ENCODE measurements at places on chromosomes 6 and 20. TPM values are rescaled to one million over a fixed set of nuclear protein-coding genes. Genes with fewer than 3 reads are reported as not detected.

C20orf141 gene
- not detected for polyA plus RNA-seq

CEP250 gene
- 4.8 TPM for polyA plus RNA-seq

LY6G6F gene
- not detected for polyA plus RNA-seq

BTBD3 gene
- polyA plus RNA-seq, result 10.2 TPM

SLC17A3 gene
- not detected for polyA plus RNA-seq

DNA sequence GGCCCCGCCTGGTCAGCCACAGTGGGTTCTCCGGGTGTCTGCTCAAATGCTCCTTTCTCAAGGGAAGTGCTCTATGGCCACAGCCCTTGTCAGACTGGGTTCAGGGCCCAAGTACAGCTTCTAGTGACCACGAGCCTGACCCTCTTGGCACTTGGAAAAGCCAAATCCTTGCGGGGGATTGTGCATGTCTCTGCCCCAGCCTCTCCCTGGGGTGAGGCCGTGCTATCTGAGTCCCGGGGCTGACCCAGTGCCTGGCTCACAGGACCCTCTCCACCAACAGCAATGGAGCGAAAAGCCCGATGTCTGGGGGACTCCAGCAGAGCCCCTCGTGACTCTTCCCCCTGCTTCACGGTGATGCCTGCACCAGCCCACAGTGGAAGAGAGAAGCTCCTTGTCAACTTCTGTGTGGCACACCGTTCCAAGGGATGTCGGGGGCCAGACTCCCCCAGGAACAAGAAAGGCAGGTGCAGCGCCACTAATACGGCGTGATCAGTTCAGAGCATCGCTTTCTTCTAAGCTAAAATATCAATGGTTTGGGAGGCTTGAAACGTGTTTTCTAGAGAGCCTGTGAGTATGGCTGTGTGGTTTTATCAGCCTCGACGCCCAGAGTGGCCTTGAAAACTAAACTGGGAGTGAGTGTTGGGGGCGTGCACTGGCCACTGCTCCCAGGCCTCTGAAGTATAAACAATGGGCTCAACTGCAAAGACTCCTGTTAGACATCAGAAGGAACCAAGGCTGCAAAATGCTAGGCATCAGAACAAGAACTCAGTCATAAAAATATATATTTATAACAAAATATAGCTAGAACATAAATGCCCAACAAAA is 51.9 kb downstream of the DLL1 start:
- no peak for DNase-seq

DNA sequence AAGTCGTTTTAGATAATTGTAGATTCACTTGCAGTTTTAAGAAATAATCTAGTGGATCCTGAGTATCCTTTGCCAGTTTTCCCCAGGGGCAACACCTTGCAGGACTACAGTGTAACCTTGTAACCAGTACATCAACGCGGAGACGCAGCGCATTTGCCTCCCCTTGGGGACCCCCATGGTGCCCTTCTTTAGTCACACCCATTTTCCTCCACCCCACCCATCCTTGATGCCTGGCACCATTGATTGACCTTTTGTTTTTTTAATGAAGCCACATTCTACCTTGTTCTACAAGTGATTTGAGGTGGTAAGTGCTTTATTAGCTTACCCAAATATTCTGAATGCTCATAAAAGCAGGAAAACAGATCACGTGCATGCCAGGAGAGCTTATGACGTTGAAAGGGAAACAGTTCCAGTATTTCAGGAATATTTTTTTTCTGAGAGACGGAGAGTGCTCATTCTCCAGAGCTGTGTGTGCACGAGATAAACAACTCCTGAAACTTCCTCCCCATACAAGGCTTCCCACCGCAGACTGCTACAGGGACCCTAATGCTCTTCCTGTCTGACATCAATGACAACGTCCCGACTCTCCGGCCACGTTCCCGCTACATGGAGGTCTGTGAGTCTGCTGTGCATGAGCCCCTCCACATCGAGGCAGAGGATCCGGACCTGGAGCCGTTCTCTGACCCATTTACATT is 35.7 kb downstream of the CDH26 start:
- no peak for DNase-seq

DNA sequence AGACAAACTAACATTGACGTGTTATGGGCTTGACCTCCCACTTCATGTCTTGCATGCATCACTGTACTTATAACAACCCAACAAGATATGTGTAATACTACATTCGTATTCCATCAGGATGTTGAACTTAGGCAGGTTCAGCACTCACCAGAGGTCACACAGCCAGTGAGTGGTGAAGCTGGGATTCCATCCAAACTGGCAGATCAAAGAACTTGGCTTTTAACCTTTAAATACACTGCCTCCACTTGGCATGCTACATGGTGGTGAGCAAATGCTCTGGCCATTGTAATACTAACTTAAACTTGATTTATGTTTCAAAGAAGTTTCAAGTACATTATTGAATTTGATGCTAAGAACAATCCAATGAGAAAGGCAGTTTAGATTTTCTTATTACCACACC is 10.7 kb upstream of the HDDC2 start:
- DNase-seq, result no peak

- no peak for DNase-seq
Observed at GRCh38 chr6:159463119-159463829, 229.8 kb downstream of the SOD2 start.

- no peak for DNase-seq
Observed at GRCh38 chr20:33685328-33686099, 671 bp downstream of the E2F1 start.

DNA sequence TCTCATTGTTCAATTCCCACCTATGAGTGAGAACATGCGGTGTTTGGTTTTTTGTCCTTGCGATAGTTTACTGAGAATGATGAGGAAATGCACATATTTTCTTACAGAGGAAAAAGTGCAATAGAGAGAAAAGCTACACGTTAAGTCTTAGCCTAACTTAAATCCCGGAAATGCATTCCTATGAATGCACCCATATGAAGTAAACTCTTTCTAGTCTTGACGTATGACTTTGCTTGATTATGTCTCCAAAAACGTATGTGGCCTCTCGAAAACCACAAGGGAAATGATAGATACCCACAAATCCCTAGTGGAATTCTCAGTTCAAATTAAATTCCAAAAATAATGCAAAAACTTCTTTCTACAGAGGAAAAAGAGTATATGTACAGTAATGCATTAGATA is 90.7 kb upstream of the SASH1 start:
- no peak for DNase-seq

DNA sequence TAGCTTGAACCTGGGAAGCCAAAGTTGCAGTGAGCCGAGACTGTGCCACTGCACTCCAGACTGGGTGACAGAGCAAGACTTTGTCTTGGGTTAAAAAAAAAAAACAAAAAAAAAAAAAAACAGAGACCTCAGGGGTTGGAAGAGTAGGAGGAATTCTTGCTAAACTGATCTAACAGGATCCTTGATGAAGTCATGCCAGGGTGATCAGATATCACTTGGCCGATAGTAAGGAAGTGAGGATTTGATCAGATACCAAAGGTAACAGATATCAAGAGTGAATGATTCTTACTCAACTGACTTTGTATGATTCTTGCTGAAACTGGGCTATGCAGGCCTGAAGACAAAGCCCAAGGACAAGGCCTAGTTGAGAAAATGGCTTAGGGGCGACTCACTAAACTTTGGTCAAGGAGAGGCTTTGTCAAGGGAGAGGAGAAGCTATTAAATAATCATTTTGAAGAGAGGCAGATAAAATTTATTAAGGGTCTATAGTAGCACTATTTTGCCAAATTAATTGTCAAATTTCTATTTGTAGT is 624.7 kb downstream of the UTRN start:
- DNase-seq, result no peak

- no peak for DNase-seq
Observed at GRCh38 chr6:21423106-21423854, 170.3 kb upstream of the SOX4 start.

DNA sequence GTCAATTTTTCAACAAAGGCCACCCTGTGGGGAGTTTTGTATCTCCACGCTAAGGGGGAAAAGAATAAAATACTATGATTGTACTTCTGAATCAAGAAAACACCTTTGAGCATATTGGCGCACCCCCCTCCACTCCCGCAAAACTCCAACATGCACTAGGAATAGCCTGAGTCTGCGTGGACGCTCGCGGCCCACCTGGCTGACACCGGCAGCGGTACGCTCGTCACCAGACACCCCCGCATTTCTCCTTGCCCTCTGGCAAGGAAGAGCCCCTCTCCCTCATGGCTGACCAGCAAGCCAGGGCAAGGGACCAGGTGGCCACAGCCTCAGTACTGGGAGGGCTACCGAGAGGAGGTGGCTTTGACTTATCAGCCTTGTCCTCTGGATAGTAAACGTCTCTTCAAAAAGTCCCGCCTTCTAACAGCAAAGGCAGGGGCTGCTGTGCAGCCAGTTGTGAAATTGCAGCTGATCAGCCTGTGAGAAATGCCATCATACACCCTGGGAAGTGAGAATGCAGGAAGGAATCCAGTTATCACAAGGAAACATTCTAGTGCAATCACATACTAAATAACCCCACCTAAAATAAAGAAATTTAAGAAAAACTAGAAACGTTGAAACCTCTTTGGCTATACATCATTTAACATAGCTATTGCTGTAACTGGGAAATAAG is 84.2 kb downstream of the HUS1B start:
- DNase-seq, result no peak

- DNase-seq, result no peak
Observed at GRCh38 chr6:75331151-75331550, 46.6 kb upstream of the TMEM30A start.

GRCh38 chr20:2756056-2756611 is 44.3 kb downstream of the CPXM1 start:
- no peak for DNase-seq

- DNase-seq, result peak; percentile 75
Observed at GRCh38 chr6:163354761-163355425, 59.6 kb upstream of the QKI start.

GRCh38 chr20:17960927-17961586 is 7.5 kb downstream of the SNX5 start:
- no peak for DNase-seq

Data from heart right ventricle (tissue), 16 donors.